NCI-H446 treated with DMSO at 0.1 percent for 48 hours (cell line): ENCODE measurements at places on chromosomes 5 and 9.
A peak's percentile ranks its signal among the peaks of the same experiment; 100 is the strongest.

- DNase-seq = no peak
Measured at GRCh38 chr5:173035904-173036707, 20.0 kb upstream of the CREBRF start.

DNA sequence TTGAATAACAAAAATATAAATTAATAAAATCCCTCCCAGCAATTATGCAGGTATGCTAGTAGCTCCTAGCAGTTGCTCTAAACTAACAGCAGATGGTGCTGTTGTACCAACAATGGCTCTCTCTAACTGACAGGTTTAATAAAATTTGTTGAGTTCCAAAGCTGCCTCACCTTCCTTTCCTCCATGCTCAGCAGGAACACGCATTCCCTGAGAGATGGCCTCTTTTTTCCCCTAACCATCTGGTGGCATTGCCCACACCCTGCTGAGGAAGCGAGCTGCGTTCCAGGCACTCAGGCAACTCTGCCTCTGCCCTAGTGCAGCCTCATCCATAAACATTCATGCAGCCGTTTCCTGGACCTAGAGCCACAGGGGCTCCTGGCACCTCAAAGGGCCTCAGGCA lies 106.2 kb downstream of the KLHL3 start:
- peak; percentile 9 for DNase-seq

DNA sequence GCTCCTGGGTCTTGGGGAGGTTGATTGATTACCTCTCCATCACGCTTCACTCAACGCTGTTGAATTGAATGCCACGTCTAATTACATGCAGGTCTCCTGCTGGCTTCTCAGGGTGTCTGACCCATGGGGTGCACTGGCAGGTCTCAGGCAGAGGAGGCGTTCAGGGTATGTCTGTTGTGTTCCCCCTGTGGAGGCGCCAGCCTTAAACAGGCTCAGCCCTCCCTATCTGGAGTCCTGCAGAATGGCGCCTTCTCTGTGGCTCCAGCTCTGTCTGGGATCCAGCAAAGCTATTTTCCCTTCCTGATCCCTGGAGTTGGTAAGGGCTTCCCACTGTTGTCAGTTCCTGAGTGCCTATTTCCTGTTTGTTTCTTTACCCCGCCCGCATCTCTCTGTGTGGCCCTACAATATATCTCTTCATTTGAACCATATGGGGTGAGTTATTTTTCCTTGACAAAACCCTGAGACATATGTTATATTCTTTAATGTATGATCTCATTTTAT lies 150.0 kb downstream of the NTRK2 start:
- no peak for DNase-seq

- no peak for DNase-seq
Measured at GRCh38 chr5:141517880-141518617, 29.2 kb downstream of the PCDHGC5 start.

GRCh38 chr9:37650873-37651768 lies at the start of gene FRMPD1:
Gene FRMPD1, plus strand, starts transcription at chr9:37650954. Its CDS starts 41,688 bp downstream, at chr9:37692642.
- DNase-seq = peak; percentile 9

DNA sequence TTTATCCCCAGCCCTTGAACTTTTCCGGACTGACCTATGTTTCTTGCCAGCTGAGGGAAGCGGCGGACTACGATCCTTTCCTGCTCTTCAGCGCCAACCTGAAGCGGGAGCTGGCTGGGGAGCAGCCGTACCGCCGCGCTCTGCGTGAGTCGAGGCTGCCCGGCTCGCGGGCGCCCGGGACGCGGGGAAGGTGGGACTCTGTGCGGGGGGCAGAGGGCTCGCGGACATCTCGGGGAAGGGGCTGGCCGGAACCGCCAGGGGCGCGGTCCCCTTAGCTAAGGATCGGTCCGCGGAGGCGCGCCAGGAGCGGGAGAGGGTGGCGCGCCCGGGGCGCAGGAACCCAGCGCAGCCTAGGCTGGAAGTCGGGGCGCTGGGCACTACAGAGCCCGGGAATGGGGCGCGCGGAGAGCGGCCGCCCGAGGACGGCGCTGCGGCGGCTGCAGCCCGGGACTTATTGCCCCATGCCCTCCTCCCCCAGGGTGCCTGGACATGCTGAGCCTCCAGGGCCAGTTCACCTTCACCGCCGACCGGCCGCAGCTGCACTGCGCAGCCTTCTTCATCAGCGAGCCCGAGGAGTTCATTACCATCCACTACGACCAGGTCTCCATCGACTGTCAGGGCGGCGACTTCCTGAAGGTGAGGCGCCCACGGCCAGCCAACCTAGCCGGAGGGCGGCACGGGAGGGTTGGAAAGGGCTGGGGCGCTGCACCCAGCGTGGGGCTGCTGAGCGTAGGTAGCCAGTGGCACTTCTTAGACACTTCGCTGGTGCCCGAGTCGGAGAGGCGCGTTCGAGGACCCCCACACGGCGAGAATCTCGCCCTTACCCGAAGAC lies 922 bp downstream of the CRHBP start:
- no peak for DNase-seq

DNA sequence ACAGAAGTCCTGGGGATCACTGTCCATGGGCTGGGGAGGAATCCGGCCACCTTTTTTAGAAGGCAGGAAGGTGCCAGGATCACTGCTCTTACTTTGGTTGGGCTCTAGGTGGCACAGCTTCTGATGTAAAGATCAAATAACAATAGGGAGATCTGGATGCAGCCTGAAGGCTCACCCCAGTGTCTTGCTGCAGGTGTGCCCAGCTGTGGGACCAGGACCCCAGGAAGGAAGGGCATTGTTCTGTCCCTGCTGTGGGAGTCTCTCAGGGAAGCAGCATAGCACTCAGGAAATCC lies 69.6 kb downstream of the DAB2IP start:
- no peak for DNase-seq

GRCh38 chr5:142561029-142561428 lies 124.9 kb downstream of the FGF1 start:
- DNase-seq = no peak

- no peak for DNase-seq
Measured at GRCh38 chr5:38666668-38667498, 110.4 kb upstream of the LIFR start.

DNA sequence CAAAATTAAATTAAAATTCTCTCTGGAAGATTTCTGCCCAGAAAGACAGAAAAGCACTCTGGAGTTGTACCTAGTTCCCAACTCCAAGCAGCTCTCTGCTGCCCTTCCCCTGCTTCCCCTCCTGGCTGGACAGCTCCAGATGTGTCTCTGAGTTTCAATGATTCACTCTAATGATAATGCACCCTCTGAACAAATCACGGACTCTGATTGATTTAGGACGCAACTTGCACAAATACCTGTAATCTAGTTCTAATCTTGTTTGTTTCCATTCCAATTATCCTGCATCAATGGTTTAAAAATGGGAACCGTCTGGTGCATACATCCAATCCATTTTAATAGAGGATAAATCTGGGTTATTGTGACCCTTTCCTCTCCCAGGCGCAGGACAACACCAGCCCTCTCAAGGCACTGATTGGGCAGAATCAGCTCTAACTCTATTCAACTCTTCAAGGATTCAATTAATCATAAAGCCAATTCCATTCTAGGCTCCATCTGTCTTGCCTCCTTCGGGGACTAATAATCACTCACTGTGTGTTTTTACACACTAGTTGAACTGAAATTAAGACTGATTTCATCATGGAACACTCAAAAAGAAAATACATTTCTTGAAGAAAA lies 111.2 kb upstream of the LRRTM2 start:
- DNase-seq = peak; percentile 28

- DNase-seq = no peak
Measured at GRCh38 chr5:39905356-39905755, 480.6 kb upstream of the DAB2 start.

DNA sequence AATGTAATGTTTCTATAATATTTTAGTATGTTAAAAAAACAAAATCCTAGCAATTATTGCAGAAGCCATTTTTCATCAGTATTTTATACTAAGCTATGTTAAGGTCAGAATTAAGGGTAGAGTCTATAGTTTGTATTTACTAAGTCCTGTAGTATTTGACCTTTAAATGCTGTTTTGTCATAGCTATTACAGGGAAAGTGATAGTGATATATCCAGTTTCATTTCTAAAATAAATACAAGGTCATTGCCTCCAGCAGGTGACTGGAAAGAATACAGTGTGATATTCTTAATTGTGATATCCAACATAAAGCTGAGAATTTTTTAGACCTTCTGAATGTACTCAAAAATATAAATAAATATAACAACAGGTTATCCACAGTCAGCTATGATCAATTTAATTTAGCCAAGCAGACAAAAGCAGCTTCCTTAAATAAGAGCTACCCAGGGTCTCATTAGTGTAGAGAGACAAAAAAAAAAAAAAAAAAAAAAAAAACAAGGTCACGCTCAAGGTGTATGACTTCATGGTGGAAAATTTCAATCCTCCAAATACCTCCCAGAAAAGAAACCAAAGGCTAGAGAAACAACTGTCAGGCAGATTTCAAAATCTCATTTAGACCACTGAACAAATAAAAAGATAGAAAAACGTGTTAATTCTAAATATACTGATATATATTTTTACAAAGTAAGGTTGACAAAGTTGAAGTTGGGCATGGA lies 278.7 kb downstream of the HCN1 start:
- DNase-seq = no peak

DNA sequence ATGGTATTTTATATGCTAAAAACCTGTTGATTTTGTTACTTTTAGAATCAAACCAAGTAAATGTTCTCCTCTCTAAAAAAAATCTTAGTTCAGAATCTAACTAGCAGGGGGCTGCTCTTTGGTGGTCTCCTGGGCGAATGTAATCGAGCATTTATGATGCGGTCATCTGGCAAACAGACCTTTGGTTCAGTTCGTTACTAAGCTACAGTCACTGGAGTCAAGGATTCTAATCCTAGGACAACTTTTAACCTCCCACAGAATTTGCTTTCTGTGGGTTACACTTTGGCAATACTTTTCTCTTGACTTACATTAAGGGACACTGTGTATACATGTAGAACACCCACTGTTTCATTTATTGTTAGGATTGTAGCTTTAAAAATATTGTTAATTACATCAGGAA lies 26.3 kb upstream of the FREM1 start:
- no peak for DNase-seq

GRCh38 chr9:13960011-13960765 lies 353.8 kb downstream of the NFIB start:
- no peak for DNase-seq

DNA sequence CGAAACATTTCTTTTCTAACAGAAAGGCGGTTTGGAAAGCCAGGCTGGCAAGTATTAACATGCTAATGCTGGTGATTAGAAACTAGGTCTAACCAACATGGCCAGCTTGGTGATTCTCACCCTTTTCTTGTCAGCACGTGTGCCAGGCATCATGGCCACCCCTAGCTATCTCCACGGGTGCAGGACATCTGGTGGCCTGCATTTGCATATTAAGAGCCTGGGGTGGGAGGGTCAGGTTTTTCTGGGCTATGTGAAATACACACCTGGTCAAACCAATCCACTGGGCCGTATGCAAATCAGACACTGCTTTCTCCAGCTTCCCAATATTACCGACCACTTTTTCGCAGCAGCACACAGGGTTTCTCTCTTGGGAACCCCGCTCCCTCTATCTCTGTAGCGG lies 612.1 kb downstream of the PTPRD start:
- no peak for DNase-seq

- no peak for DNase-seq
Measured at GRCh38 chr9:121633119-121633714, 18.2 kb upstream of the DAB2IP start.

DNA sequence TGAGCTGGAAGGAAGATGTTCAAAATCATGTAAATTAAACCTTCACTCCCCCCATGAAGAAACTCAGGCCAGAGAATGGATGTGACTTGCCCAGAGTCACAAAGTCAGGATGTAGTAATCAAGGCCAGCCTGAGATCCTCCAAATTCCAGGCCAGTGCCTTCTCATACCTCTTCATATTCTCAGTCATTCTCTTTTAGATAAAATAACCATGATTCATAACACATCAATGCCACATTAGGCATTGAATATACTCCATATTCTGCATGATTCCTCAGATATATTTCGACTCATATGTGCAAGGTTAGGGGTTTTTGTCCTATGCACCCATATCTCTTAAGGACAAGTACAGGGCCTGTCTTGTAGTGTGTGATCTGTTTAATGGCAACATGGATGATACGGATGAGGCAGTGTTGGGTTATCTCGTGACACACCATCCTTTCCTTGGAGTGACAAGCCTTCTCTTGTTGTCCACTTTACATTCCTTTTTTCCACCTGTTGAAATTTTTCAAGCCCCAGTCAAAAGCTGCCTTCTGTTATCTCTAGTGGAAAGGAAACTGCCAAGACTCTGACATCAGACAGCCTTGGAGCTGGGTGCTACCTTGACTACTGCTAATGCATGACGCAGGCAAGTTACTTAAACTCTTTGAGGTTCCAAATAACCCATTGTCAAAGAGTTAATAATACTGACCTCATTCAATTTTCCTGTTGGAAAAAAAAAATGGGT lies 227.5 kb upstream of the NR4A3 start:
- no peak for DNase-seq

- DNase-seq = no peak
Measured at GRCh38 chr5:77239126-77239741, 28.8 kb downstream of the PDE8B start.

- peak; percentile 25 for DNase-seq
Measured at GRCh38 chr9:10274988-10275387, 337.8 kb downstream of the PTPRD start.

DNA sequence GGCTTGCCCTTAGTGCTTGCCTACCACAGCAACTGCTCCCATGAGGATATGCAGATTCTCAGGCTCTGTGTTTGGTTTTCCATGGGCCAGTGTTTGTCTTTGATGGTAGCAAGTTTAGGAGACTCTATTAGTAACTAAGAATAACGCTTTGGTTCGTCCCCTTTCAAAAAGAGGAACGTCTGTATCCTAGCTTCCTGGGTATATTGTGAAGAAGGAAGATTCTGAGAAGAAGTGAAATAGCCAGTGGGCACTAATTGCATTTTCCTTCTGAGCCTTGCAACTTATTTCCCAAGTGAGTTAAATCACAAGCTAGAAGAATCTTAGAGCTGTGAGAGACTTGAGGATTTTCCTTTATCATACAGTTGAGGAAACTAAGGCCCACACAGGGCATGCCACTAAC lies 376.8 kb downstream of the PIK3R1 start:
- no peak for DNase-seq

GRCh38 chr9:101037430-101037829 lies 8.9 kb downstream of the PLPPR1 start:
- no peak for DNase-seq

GRCh38 chr9:126974594-126974993 lies 60.0 kb downstream of the RALGPS1 start:
- DNase-seq = no peak

- DNase-seq = no peak
Measured at GRCh38 chr9:137220317-137221094, 1.5 kb downstream of the RNF208 start.

DNA sequence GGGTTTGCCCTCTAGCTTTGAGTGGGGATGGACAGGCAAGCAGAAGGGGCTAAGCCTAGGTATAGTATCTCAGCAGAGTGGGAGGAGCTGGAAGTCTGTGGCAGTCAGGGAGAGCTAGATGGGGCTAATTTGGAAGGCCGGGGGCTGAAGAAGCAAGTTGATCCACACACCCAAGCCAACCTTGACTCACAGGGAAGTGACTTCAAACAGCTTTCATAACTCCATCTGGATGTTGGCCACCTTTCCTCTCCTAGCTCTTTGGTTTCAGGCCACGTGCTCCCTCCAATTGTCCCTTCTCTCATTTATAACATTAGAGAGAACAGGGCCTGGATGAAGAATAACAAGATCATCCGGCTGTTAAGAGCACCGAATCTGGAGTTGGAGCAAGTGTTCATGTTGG lies 36.8 kb downstream of the EGR1 start:
- no peak for DNase-seq
